Hepatic stellate cell (primary cell): ENCODE measurements at places on chromosomes 16 and 17.
A peak's percentile ranks its signal among the peaks of the same experiment; 100 is the strongest.

- no peak for DNase-seq
Observed at GRCh38 chr17:50863221-50863843, 2.8 kb downstream of the TOB1 start.

- DNase-seq, result no peak
Observed at GRCh38 chr17:32813021-32813420, 63.9 kb downstream of the MYO1D start.

GRCh38 chr17:42268236-42268635, 8.0 kb downstream of the STAT5B start:
- DNase-seq, result no peak

DNA sequence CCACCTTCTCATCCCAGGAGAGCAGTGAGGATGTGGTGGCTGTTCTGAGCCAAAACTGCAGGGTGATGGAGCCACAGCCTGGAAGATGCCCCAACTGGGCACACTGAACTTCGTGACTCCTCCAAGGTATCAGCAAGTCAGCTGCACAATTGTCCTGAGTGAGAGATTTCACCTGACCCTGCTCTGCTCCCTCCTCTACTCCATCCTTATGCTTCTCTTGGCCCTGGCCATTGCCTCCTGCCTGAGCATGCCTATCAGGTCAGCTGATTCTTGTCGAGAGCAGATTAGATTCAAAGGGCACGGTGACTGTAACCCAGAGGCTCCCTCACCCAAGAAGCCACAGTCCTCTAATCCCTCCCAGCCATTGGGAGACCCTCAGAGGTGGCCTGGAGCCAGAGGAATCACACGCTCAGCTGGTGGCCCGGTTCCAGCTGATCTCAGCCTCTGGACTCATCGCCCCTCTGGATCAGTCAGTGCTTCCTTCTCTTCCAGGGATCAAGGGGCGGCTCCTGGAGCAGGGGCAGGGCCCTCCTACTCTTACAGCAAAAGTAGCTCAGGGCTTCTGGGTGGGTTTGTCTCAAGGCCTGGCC, 7.0 kb upstream of the CYB561 start:
- DNase-seq, result no peak

GRCh38 chr16:14377326-14377725, 252.7 kb downstream of the PARN start:
- no peak for DNase-seq

GRCh38 chr17:64128787-64129514, 993 bp downstream of the ERN1 start:
- no peak for DNase-seq

DNA sequence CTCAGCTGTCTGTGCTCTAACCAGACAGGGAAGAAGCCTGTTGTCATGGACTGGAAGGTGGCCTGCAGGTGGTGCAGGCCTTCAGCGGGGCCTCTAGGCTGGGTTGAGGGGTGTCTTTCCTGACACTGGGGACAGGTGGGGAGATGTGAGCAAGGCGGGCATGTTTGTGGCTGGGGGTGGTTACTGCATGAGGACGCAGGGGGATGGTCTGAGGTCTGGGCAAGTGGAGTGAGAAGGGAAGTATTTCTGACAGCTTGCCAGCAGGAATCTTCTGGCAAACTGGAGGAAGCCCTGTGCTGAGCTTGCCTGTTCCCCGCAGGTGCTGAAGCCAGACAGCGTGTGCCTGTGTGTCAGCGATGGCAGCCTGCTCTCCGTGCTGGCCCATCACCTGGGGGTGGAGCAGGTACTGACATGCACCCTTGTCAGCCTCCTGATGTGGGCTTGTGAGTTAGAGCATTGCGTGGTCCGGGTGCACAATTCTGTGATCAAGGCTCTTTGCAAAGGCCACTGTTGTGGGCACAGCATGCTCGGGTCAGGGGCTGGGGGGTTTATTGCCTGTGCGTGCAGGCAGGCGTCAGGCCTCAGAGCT, 36.2 kb downstream of the PRMT7 start:
- no peak for DNase-seq

GRCh38 chr16:6035161-6035560, 937.6 kb upstream of the EEF2KMT start:
- no peak for DNase-seq

DNA sequence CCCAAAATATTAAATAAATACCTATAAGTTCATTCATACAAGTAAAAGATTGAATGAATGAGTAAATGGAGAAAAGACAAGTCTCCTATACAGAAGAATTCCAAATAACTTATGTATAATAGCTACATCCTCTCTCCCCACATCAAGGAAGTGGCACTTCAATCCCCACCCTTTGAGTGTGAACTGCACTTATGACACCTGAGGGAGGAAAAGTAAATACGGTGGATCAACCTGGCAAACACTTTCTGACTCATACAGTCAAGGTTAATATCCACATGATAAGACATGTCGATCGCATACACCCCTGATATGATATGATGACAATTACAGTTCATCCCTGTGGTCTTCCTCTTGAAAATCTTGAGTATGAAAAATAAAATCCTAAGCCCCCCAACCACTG, 18.0 kb downstream of the SLFN12L start:
- DNase-seq, result no peak

DNA sequence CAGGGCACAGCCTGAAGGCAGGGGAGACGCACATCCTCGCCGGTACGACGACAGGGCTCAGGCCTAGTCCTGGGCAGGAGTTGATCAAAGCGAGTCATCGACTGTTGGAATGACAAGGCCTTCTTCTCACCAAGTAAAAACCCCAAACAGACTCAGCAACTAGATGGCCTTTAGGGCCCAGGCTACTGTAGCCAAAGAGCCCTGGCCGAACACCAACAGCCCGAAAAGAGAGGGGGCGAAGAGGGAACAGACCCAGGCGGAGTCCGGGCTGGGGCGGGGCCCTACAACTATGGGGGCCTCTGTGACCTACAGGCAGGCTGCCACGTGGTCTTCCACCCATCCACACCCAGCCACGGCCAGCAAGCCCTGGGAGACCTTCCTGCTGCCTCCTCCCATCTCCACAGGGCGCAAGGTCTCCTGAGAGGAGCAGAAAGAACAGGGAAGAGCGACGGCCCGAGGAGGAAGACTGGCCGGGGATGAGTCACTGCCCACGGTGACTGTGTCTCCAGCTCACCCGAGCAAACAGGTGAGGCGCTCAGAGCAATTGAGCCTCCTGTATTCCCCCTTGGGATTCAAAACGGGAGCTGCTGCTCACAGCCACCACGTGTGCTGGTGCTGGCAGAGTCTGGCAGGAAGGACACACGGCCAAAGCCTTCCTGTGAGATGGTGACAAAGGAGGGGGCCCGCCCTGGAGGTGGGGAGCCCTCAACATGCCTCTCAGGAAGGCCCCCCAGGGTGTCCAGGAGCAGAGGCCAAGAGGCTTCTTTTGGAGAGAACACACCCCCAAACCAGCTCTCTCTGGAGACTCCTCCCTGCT, 17.7 kb downstream of the SLC16A3 start:
- peak; percentile 55 for DNase-seq

- no peak for DNase-seq
Observed at GRCh38 chr16:4507588-4508345, 30.8 kb downstream of the CDIP1 start.

DNA sequence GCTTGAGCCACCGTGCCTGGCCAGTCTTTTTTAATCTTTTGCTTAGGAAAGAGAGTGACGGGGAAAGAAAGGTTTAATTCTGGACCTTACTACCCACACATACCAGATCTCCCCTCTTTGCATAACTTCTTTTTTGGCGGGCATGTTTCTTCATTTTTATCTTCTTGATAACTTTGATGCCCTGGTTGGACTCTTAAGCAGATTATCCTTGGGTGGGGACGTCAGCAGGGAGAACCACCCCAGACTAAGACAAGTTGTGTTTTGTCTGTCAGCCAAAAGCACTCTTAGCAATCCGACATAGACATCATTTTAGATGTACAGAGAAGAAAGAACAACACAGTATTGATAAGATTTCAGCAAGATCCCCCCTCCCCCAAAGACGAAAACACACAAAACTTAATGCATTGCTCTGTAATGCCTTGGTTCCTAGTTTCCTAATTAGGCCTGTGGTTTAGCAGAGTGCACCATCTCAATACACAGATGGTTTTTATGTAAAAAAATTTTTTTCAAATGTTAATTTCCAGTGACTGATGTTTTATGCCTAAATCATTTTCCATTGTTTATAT, 99.9 kb downstream of the MSI2 start:
- DNase-seq, result no peak

DNA sequence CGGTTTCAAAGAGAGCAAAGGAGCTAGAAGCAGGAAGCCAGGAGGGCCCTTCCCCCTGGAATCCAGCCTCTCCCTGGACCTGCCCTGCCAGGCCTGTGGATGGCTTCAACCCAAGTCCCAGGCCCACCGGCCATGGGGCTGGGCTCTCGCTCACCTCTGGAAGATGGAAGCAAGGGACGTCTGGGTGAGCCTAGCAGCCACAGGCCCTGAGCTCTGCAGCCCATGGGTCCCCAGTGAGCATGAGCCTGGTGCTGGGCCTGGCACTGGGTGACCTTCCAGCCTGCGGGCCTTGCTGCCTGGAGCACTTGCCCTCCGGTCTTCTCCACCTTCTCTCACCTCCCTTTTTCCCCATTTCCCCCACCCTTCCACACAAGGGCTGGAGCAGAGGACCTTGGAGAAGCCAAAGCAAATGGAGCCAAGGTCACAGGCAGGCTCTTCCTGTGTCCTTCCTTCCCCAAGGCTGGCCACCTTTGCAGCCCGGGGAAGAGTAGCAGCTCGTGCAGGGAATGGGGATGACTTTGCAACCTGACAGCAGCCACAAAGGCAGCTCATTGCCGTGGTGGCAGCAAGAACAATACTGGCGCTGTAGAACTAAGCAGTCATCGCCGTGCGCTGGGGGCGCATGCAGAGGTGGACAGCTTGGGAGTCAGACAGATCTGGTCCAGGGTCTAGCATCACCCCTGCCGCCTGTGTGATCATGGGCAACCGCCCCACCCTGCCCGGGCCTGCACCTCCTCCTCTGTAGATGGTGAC, 86.6 kb downstream of the AMFR start:
- no peak for DNase-seq

DNA sequence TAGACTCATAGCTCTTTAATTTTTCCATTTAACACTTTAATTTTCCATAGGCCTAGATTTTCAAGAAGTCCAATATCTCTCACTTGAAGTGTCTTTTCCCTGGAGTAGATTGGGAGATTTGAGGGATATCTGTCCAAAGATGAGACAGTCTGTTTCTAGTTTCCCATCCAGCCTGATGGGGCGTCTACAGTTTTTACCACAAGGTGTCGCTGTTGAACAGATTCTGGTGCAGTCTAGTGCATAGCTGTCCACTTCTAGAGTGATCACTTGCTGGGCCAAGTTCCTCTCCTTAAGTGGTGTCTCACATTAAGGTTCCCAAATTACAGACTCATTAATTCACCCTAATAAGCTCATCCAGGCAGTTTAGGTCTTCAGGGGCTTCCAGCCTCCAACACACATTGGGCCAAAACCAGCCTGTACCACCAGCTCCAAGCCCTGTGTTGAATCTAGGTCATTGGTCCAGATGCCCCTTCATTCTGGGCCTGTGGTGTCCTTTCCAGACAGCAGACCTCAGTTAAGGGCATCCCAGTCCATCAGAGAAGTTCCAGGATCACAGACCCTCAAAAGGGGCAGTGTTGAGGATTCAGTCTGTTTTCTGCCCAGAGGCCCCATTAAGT, 9.4 kb downstream of the SNX20 start:
- no peak for DNase-seq

- no peak for DNase-seq
Observed at GRCh38 chr17:65772989-65773388, 211.5 kb upstream of the AXIN2 start.

DNA sequence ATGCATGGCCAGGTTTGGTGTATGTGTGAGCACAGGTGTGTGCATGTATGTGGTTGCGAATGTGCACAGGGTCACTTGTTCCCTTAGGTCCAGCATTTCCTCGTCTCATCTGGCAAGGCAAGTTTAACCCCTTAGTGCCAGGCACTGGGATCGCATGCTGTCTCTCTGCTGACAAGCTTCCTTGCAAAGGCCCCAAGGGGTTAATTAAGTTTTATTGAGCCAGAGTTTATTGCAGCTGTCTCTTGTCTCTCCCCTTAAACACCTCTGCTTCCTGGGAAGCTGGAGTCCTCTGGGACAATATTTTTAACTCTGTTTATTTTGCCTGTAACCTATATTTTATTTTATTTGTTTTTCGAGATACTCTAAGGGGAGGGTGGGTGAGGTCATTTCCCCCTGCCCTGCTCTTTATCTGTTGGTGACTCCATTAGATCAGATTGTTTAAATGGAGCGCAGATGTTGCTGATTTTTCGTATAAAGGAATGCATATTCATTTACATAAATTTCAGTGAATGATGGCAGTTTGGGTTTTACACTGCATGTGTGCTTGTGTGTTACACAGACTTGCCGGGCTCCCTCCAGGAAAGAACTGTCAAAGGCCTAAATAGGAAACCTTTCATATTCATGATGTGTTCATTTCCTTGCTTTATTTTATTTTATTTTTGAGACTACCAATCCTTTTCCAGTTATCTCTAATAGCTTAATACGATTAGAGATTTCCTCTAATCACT, 99.7 kb downstream of the CBLN1 start:
- no peak for DNase-seq

- no peak for DNase-seq
Observed at GRCh38 chr17:82301916-82302567, 15.4 kb downstream of the CD7 start.

DNA sequence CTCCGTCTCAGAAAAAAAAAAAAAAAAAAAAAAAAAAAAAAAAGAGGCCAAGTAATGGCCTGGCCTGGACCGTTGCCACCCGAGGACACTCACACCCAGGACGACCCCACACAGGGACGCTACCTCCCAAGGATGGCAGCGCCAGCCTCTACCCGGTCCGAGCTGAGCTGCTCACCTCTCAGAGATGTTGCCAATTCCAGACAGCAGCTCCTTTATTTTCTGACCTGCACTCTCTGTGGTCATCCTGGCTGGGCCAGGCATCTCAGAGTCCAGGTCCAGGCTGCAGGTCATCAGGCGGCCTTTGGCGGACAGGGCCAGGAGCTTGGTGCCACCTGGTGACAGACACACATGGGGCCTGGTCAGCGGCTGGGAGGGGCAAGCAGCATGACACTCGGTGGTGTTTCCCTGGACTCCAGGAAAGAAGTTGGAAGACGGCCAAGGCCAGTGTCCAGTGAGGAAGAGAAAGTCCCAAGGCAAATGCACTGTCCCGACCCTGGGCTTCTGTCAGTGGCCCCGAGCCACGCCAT, 3.1 kb downstream of the FAAP100 start:
- no peak for DNase-seq

GRCh38 chr17:49903523-49903922, 55.7 kb upstream of the TAC4 start:
- DNase-seq, result no peak

DNA sequence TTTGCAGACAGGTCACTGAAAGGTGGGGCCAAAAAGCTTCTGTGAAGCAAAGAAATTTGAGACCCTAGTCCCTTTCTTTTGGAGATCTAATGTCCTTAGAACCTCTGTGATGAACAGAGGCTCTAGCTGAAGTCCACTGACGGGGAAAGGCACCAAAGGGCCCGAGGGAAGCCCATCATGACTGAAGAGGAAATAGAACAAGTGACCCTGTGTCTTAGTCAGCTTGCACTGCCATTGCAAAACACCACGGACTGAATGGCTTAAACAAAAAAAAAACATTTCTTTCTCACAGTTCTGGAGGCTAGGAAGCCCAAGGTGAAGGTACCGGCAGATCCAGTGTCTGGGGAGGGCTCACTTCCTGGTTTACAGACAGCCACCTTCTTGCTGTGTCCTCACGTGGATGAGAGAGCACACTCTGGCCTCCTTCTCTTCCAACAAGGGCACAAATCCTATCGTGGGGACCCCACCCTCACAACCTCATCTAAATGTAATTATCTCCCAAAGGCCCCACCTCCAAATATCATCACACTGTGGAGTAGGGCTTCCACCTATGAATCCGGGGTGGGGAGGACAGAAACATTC, 24.3 kb upstream of the ASGR2 start:
- DNase-seq, result no peak
